ENCODE measurements at places on chromosomes 4 and X.

- peak overlapping the region; percentile 83 for H3K27ac ChIP-seq
- peaks cover 36% of the 10 kb centered on the region for H3K36me3 ChIP-seq
- no peaks in the 10 kb centered on the region for H3K27me3 ChIP-seq
- peaks cover 37% of the 10 kb centered on the region for H3K4me1 ChIP-seq
- peak overlapping the region; percentile 90 for H3K4me3 ChIP-seq
Measured at GRCh38 chr4:112146502-112146813, 1.2 kb downstream of the FAM241A start.

- H3K36me3 ChIP-seq, result peaks cover 100% of the 10 kb centered on the region
- ATAC-seq, result no peak
- H3K4me1 ChIP-seq, result peaks cover 55% of the 10 kb centered on the region
- H3K27ac ChIP-seq, result no peak overlapping the region
Measured at GRCh38 chr4:24578364-24578763, 6.0 kb downstream of the DHX15 start.

DNA sequence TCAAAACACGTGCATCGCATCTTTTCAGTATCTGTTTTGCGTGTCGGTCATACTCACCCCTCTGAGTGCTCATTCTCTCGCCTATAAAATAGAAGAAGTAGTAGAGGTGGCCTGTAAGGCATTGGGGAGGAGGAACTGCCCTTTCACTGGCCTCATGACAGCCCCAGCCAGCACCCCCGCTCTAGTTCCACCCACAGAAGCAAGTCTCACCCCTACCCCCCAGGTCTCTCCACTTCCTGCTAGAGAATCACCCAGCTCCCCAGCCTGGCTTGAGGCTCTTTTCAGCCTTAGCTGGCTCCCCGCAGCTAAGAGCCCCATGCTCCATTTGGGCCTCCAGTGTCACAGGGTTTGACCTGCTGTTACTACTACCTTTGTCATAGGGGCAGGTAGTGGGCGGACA lies 11.8 kb downstream of the HDAC6 start:
- no peak overlapping the region for H3K27ac ChIP-seq
- H3K4me1 ChIP-seq, result no peaks in the 10 kb centered on the region
- ATAC-seq, result no peak
- no peaks in the 10 kb centered on the region for H3K27me3 ChIP-seq
- H3K36me3 ChIP-seq, result peaks cover 58% of the 10 kb centered on the region

- no peak overlapping the region for H3K27ac ChIP-seq
- H3K27me3 ChIP-seq, result peaks cover 3% of the 10 kb centered on the region
- no peaks in the 10 kb centered on the region for H3K36me3 ChIP-seq
- H3K4me1 ChIP-seq, result no peaks in the 10 kb centered on the region
- ATAC-seq, result no peak
Measured at GRCh38 chr4:114193624-114194399, 214.4 kb upstream of the ARSJ start.

DNA sequence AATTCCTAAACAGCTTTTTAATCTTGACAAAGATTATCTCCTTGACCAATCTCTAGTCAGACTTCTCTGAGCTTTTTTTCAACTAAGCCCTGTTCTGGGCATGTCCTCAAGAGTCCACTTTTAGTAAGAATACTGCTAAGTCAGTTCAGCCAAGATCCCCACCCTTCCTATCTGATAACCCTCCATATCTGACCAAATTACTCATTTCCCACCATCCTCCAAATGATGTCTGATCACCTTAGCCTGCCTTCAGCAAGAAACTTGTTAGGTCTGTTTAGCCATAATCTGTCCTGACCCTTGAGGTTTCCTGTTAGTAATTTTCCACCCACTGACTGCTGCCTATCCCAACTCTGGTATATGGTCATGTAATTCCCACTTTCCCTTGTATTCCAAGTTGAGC lies 65.2 kb downstream of the FAM13A start:
- no peak overlapping the region for H3K27ac ChIP-seq
- no peaks in the 10 kb centered on the region for H3K36me3 ChIP-seq
- no peaks in the 10 kb centered on the region for H3K27me3 ChIP-seq
- no peak for ATAC-seq
- H3K4me1 ChIP-seq, result no peaks in the 10 kb centered on the region

DNA sequence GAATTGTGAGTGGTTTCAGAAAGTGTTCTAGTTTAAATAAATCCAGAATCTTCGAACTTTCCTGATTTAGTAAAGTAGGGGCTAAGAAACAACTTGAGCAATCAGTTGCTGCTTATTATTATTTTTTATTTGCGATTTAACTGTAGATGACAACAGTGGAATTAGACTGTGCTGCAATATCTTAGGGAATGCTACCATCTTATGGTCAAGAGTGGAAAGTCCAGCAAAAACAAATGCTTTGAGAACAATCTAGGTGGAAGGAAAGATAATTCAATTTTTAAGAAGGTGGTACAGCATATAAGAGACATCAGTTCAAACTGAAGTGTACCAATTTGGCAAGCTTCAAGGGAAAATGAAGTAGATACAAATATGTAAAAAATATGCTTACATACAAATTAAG lies 73.3 kb downstream of the CYLC1 start:
- no peaks in the 10 kb centered on the region for H3K36me3 ChIP-seq
- no peak overlapping the region for H3K4me3 ChIP-seq
- H3K27me3 ChIP-seq, result no peaks in the 10 kb centered on the region
- no peak overlapping the region for H3K27ac ChIP-seq

DNA sequence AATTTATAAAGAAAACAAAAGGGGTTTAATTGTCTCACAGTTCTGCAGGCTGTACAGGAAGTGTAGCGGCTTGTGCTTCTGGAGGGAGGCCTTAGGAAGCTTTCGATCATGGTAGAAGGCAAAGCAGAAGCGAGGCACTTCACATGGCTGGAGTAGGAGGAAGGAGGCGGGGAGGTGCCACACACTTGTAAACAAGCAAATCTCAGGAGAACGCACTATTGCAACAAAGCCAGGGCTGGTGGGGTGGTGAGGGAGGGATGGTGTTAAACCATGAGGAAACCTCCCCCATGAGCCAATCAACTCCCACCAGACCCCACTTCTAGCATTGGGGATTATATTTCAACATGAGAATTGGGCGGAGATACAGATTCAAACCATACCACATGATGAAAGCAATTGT lies 1116.3 kb downstream of the FAT4 start:
- H3K27ac ChIP-seq, result no peak overlapping the region
- ATAC-seq, result no peak
- H3K4me3 ChIP-seq, result no peak overlapping the region
- H3K4me1 ChIP-seq, result no peaks in the 10 kb centered on the region
- no peaks in the 10 kb centered on the region for H3K27me3 ChIP-seq
- no peaks in the 10 kb centered on the region for H3K36me3 ChIP-seq

- no peak overlapping the region for H3K27ac ChIP-seq
- H3K4me3 ChIP-seq, result no peak overlapping the region
- H3K27me3 ChIP-seq, result peaks cover 8% of the 10 kb centered on the region
- H3K4me1 ChIP-seq, result no peaks in the 10 kb centered on the region
Measured at GRCh38 chr4:7334521-7335275, 100.0 kb downstream of the PSAPL1 start.

Data from activated T-helper 17 cell treated with anti-CD3 and anti-CD28 coated beads, Interleukin-2, amount 50 U/mL, for 72 hours (primary cell).